ENCODE measurements at places on chromosomes 2 and 18.
A peak's percentile ranks its signal among the peaks of the same experiment; 100 is the strongest.

- DNase-seq: peak; percentile 7
Measured at GRCh38 chr18:69365658-69366057, 35.0 kb upstream of the DOK6 start.

DNA sequence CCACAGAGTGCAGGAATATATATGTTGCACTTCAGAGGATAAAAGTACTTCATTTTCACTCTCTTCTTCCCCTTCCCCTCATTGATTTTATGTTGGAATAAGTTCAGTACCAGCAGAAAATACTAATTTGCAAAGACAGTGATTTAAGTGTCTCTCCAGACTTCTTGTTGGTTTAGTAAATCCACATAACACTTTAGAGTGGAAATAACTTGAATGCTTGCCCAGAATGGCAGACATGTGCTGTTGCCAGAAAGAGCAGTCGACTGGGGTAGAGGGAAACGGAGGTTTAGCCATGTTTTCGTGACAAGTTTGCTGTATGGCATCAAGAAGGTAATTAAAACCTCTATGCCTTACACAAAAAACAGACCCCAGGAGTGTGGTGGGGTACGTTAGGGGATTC, 246.0 kb upstream of the CXCR4 start:
- no peak for DNase-seq

- DNase-seq: no peak
Measured at GRCh38 chr18:53040286-53040685, 700.3 kb downstream of the DCC start.

GRCh38 chr2:238004077-238004830, 37.4 kb downstream of the UBE2F start:
- no peak for DNase-seq

DNA sequence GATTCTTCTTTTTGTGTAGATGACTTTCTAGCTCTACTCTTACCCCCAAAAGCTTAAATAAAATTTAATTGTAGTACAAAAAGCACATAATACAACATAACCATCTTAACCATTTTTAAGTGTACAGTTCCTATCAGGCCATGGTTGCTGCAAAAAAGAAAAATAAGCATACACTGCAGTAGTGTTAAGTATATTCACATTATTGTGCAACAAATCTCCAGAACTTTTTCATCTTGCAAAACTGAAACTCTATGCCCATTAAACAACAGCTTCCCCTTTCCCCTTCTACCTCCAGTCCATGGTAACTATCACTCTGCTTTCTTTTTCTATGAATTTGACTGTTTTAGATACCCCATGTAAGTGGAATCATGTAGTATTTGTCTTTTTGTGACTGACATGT, 18.1 kb downstream of the PPM1B start:
- no peak for DNase-seq

DNA sequence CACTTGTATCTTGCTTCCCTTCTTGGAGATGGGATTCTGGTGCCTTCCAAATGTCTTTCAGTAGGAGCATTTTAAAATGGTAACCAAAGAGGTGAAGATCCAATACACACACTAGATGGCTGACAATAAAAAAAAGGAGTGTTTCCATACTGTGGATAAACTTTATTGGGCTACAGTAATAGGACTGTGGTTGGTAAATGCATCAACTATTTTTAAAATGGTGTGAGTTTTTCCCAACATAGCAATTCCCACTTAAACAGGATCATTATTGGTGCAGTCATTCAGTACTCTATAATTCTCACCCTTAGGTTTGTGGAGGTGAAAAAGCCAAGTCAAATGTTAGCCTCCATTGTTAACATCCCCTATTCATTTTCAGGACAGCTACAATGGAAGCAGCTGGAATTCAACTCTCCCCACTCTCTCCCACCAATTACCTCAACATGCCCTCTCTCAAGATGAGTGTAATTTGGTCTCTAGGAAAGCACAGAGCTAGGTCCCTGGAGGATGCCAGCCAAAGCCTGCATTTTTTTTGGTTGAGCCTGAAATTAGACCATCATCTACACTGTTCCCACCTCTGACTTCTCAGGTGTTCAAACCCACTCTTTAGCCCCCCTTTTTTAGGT, 273.3 kb downstream of the TCF4 start:
- DNase-seq: no peak

- DNase-seq: no peak
Measured at GRCh38 chr2:31256611-31257382, 22.8 kb downstream of the EHD3 start.

DNA sequence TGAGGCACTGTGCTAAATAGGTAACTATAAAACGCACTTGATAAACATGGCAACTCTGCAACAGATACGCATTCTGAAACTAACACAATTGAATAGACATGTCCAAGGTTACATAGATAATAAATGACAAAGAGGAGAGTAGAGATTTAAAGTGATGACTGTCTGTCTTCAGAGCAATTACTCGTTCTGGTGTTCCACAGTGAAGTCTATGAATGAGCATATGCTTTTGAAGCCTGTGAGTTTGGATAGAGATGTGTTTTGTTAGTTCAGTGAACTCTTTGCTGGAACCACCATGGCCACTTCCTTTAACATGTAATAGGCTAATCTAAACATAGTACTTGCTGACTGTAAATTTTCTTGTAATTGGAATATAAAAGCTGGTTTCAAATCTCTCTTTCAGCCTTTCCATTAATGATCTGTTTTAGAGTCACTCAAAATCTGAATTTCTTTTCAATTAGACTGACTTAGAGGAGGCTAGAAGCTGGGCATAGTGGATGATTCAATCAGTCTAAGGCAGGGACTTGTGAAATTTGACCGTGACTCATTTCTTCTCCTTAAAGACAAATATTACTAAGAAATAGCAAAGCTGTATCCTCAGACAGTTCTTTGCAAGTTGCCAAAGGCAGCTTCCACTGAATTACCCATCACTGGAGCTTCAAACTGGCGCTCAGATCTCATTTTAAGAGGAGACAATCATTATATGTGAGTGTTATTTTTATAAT, 1130.1 kb upstream of the CELF4 start:
- DNase-seq: no peak

DNA sequence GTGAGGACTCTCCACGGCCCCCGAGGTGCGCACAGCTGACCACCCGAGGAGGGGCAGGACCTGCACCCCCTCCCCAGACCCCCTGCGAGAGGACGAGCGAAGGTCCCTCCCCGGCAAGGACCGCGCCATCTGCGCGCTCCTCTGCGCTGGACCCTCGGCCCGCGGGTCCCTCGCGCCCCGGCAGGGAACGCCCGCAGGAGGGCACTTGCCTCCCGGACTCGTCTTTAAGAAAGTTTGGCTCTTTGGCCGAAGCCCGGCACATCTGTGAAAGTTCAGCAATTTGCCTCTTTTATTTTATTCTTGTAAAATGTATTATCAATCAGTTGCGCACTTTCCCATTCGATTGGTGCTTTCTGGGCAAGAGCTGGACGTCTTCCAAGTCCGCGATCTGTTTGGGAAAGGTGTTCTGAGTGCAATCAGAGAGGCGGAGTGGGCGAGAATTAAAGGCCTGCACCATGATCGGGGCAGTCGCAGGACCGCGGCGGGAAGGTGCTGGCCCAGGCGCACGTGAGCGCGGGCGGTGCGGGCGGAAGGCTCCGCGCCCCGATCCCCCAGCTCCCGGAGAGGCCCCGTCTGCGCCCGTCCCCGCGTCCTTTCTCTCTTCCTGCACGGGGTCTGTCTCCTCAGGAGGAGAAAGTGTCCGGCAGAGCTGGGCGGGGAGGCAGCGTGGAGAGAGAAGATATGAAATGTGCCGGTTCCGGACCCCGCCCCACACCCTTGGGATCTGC, 1.6 kb upstream of the ALKAL2 start:
- no peak for DNase-seq

- DNase-seq: no peak
Measured at GRCh38 chr2:128809880-128810279, 491.2 kb upstream of the HS6ST1 start.

GRCh38 chr2:182509216-182509615, 82.4 kb upstream of the PDE1A start:
- no peak for DNase-seq

DNA sequence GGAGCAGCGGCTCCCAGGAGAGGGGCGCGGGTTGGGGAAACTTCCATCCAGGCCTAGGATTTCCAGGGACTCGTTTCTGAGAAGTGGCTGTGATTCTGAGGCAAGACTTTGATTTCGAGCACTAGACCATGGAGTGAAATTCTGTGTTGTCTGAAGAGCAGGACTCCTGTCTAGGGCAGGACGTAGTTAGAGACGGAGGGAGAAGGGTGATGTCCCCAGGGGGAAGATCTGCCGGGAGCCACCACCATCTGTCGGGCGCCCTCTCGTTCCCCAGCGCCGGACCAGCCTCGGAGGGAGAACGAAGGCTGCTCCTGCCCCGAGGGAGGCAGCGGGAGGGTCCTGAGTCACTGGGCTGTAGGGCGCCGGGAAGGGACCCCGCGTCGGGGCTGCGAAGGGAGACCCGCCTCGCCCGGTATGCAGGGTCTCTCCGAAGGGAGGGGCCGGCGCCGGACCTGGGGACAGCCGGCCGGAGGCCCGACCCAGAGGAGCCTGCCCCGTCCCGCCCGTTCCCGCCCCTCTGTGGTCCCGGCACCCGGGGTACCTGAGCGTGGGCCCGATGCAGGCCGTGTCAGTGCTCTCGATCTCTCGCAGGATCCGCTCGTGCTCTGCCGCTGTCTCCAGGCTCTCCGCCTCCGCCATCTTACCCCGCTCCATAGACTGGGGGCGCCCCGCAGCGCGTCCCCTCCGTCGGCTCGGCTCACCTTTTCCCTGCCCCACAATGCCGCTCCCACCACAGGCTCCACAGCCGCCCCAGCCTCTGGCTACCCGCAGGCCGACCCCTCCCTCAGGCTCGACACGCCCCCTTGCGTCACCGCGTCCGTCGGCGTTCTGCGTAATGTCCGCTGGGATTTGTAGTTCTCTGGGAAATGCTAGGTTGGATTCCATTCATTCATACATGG, at the start of gene EXOC6B:
Gene EXOC6B (minus strand): TSS at position 777 of the 899 bp plus-strand sequence.
- peak; percentile 96 for DNase-seq

DNA sequence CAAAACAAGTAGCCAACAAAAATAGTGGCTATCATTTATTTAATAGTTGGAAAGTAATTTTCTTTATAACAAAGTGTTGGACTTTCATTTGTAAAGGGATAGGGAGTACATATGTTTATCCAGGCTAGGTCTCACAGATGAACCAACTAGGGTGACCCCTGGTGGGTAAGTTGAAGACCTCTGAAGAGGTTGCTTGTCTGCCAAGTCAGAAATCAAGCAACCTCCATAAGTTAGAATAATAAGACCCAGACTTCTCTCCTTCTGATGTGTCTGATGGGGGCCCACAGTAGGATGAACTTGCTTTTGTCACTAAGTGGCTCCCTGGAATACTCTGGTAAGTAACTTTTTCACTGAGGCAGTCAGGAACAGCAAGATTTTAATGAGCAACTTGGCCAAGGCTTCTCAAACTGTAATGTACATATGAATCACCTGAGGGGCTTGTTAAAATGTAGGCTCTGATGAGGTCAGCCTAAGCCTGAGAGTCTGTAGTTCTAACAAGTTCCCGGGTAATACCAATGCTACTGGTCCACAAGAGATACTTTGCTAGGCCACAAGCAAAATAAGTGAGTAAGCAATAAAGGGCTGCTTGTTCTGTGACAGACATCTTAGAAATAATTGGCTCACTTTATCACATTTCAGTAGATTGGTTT, 319.6 kb downstream of the PIK3C3 start:
- no peak for DNase-seq

DNA sequence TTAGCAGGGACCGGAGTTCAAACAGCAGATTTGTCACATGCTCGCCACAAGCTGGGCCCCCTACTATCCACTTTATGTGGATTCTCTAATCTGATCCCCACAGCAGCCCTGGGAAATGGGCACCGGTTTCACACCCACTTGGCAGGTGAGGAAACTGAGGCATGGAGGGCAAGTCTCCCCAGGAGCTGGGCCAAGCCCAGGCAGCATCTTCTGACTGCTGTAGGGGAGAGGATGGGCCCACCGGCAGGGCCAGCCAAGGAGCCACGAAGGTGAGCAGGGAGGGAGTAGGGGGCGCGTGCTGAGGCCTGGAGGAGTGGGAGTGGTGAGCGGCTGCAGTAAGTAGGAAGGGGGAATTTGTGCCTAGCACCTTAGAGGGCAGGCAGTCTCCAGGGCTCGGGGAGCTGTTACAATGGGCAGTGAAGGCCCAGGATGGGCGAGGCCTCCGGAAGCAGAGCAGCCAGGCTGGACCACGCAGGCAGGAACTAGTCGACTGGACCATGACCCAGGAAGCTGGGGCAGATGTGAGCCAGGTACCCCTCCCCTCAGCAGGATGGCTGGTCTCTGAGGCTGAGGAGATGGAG, 37.1 kb downstream of the COA5 start:
- DNase-seq: no peak

DNA sequence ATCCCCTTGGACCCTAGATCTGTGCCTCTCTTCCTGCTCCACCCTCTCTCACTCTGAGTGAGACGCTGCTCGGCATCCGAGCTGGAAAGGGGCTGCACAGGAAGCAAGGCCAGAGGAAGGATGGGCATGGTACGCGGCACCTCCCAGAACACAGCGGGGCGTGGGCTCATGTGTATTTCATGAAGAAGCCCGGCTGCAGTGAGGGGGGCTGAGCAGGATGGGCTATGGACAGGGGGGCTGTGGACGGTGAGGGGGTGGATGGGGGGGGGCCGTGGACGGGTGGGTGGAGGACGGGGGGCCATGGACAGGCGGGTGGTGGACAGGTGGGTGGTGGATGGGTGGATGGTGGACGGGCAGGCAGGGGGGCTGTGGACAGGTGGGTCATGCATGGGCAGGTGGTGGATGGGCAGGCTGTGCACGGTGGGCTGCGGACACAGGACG, 28.5 kb downstream of the SLC66A2 start:
- DNase-seq: no peak

- no peak for DNase-seq
Measured at GRCh38 chr2:44533508-44533907, 171.8 kb downstream of the CAMKMT start.

GRCh38 chr2:137700681-137701080, 263.6 kb upstream of the HNMT start:
- no peak for DNase-seq

GRCh38 chr2:133090358-133090757, 420.4 kb upstream of the LYPD1 start:
- no peak for DNase-seq

DNA sequence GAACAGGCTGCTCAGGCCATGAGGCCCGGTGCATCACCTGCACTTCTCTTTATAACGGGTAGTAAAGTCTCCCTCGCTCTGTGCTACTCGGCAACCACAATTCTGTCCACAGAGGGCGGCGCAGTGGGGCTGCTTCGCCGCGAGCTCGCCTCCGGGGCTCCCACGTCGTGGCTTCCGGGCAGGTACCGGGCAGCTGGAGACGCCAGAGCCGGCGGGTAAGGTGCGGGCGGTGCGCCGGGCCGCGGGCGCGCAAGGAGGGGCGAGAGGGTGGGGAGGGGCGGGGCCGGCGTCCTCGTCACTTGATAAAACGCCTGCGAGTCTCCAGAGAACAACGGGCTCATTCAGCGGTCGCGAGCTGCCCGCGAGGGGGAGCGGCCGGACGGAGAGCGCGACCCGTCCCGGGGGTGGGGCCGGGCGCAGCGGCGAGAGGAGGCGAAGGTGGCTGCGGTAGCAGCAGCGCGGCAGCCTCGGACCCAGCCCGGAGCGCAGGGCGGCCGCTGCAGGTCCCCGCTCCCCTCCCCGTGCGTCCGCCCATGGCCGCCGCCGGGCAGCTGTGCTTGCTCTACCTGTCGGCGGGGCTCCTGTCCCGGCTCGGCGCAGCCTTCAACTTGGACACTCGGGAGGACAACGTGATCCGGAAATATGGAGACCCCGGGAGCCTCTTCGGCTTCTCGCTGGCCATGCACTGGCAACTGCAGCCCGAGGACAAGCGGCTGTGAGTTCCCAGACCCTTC, at the start of gene ITGA6:
Gene ITGA6 (plus strand): TSS at position 331 of the 734 bp plus-strand sequence.
- peak; percentile 76 for DNase-seq

Measured in HEK293T (cell line).